ENCODE measurements at places on chromosomes 13 and 19.
A peak's percentile ranks its signal among the peaks of the same experiment; 100 is the strongest.

DNA sequence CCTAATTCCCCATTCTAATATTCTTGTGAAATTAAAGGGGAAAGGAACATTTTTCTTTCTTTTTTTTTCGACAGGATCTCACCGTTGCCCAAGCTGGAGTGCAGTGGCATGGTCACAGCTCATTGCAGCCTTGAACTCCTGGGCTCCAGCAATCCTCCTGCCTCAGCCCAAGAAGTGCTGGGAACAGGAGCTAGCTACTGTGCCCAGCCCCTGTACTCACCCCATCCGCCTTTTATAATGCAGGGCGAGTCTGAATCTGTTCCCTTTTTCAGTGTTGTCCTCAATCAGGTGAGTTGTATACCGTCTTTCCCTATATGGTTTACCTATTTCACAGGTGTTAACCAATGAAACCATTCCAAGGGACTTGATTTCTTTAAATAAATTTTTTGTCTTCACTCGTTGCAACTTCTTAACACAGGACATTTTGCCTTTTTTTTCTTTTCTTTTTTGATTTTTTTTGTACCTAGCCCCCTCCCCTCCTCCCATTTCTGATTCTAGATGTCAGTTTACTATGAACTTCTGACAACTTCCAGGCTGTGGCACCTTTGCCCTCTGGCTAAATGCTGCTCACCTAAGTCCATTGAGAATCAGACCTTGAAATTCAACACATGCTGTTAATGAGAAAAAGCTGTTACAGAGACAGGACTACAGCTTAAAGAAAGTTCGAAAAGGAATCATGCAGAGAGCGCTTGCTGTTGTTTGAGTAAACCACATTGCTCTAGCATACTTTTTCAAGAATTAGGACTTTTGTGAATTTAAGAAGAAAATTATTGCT lies 562.1 kb upstream of the KLF12 start:
- DNase-seq, result no peak

- DNase-seq, result peak; percentile 76
Observed at GRCh38 chr19:45769821-45770191, 754 bp upstream of the SIX5 start.

DNA sequence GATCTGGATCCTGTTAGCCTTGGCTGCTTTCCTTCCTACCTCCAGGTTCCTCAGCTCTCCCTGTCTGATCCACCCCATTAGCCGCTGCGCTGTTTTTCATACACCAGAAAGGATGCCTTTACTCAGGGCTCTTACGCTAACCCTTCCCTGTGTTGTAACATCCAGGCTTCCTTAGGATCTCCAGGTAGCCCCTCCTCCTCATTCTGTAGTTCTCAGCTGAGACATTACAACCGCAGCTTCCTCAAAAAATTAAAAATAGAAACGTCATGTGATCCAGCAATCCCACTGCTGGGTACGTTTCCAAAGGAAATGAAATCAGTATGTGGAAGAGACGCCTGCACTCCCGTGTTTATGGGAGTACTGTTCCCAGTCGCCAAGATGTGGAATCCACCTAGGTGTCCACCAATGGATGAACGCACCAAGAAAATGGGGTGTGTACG lies 18.4 kb upstream of the MYADM start:
- no peak for DNase-seq

DNA sequence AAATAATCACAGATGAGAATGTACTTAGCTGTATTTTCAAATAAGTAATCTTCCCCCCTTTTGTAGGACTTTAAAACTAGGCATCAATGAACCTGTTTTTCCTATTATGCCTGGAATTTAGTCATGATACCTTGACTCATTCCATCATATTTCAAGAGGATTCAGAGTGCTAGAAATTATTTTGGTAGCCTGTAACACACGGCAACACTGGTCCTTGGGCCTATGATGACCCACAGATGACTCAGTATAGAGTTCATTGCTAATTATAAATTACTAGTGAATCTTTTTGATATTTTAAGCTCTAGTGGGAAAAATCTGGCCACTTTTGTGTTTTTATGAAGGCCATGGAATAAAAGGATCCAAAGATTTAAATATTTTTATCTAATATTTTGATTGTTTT lies 26.0 kb upstream of the GARRE1 start:
- no peak for DNase-seq

GRCh38 chr19:55930996-55931515 lies 1.1 kb downstream of the NLRP13 start:
- DNase-seq, result no peak

DNA sequence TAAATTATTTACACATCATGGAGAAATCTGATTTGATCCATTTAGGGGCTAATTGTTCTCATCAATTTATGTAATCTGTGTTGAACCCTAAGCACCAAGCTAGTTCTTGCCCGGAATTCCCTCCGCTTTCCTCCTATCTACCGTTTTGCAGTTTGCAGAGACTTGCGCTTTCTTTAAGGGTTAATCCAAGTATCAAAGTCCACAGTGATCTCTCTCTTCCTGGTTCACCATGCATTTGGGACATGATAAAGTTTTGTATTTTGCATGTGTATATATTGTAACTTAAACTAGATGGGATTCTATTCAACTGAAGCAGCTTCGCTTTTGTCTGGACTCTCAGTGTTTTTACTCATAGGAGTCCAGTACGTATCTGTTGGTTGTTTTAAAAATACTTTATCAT lies 13.8 kb upstream of the KLF5 start:
- DNase-seq, result no peak

- DNase-seq, result no peak
Observed at GRCh38 chr19:30064348-30064699, 122.3 kb downstream of the URI1 start.

- no peak for DNase-seq
Observed at GRCh38 chr19:41428481-41428859, 1.3 kb upstream of the B3GNT8 start.

DNA sequence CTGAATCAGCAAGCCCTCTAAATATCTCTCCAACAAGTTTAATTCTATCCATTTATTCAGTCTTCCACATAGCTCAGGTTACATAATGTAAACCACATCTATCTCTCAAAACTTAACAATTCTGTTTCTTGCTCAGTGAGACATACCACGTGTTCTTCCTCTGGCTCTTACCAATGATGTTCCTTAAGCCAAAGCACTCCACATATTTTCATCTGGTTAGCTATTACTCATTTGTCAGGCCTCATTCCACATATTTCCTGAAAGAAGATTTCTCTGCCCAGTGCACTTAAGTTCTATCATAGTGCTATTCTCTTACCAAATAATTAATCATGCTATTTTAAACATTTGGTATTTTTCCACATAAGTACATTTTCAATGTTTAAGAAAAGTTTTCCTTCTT lies 403.3 kb upstream of the ATXN8OS start:
- DNase-seq, result no peak
